OCI-LY7 (cell line): ENCODE measurements at places on chromosomes 1 and 21.

DNA sequence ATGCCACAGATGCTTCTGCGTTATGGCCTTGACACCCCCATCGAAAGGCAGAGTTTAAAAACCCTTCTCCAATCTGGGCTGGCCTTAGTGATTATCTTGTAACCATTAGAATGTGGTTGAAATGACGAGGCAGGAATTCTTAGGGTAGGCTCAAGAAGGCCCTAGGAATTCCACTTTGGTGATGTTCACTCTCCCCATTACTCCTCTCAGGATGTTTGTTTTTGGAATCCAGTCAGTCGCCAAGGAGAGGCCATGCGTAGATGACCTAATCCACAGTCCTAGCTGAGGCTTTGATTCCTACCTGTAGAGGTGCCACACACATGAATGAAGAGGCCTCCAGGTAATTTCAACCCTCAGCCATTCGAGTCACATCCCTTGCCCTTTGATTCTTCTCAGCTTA, 318.2 kb downstream of the NEGR1 start:
- no peak for DNase-seq

DNA sequence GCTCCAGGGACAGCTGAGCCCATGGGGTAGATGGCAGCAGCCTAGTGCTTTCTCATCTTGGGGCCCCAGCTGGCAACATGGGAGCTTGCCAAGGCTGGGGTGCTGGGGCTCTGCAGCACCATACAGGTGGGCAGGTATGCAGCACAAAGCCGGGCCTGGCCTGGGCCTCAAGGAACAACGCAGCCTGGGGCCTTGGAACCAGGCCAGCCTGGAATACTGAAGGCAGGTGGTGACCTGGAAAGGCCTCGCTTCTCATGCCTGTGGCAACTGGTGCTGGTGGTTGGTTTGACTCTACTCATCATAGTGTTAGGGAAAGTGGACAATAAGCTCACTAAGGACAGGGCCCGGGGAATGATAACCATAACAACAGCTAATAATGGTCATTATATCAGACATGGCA, 27.0 kb upstream of the SDHB start:
- no peak for DNase-seq

GRCh38 chr1:184298440-184299405, 88.1 kb upstream of the C1orf21 start:
- DNase-seq = no peak

- DNase-seq = no peak
Observed at GRCh38 chr1:170175041-170175440, 29.3 kb downstream of the NTMT2 start.

GRCh38 chr1:59132295-59132694, 164.6 kb upstream of the FGGY start:
- DNase-seq = no peak

- DNase-seq = no peak
Observed at GRCh38 chr1:78471890-78472620, 18.7 kb upstream of the PTGFR start.

- peak; percentile 20 for DNase-seq
Observed at GRCh38 chr21:44920694-44921604, at the start of gene ITGB2. ITGB2 (minus strand) TSS chr21:44920899; CDS start chr21:44910782, 10,117 bp downstream.

GRCh38 chr1:206679738-206680211, 4.9 kb upstream of the MAPKAPK2 start:
- DNase-seq = peak; percentile 90

DNA sequence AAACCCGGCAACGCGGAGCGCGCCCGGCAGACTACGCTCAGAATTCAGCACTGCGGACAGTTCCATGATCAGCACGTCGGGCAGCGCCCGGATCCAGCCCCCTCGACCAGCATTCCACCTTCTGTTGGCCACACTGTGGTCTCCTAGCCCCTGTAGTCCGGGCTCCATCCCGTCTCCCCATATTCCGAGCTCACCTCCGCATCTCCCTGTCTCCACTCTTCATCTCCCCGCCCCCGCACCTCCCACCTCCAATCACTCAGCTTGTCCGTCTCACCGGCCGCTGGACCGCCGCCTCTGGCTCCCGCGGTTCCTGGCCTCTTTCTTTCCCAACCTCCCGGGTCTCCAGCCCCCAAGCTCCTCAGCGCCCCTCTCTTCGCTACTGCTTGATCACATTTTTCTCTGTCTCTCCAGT, 500 bp downstream of the EPHA10 start:
- DNase-seq = peak; percentile 15

- DNase-seq = no peak
Observed at GRCh38 chr1:31064111-31064717, 1.3 kb downstream of the PUM1 start.

- DNase-seq = no peak
Observed at GRCh38 chr1:94951509-94952208, 24.7 kb upstream of the CNN3 start.

DNA sequence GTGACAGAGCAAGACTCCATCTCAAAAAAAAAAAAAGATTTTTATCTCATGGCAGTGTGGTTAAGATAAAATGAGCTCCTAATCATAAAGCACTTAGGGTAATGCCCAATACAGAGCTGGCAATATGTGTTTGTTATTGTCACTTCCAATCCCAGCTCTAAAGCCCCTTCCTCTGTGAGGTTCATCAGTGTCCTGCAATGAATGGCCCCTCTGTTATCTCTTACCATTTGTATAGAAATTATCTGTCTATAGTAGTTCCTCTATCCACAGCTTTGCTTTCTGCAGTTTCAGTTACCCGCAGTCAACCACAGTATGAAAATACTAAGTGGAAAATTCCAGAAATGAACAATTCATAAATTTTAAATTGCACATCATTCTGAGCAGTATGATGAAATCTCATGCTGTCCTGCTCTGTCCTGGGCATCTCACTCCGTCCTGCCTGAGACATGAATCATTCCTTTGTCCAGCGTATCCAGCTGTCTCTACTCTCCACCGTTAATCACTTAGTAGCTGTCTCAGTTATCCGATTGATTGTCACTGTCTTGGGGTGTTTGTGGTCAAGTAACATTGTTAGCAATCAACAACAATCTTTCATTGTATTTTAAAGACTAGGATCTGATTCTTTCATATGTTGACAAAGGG, 50.2 kb upstream of the DNAH14 start:
- DNase-seq = no peak

- DNase-seq = no peak
Observed at GRCh38 chr1:199813198-199813597, 214.3 kb upstream of the NR5A2 start.

GRCh38 chr1:114061121-114061830, 82.0 kb downstream of the OLFML3 start:
- DNase-seq = no peak

DNA sequence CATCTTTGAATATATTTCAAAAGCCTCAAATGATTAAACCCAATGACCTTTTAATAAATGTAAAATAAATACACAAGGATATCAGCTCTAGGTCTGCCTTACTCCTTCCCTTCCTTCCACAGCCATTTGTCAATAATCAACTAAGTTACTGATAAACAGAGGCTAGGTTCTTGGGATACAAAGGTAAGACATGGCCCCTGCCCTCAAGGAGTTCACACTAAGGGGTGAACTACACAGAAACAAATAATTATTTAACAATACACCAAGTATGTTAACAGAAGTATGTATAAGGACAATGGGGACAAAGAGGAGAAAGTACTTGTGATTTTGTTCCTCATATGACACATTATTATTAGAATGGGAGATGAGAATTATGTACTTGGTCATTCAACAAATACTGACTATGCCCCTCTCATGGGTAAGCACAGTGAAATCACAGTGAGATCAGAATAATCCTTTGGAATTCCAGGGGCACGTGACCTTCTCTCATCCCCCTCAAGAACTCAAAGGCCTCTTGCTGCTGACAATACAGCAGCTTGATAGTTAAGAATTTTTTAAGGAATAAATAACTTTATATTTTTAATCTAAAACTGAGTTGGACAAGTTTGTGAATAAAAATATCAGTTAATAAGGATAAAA, 40.2 kb downstream of the ATP1B1 start:
- no peak for DNase-seq

DNA sequence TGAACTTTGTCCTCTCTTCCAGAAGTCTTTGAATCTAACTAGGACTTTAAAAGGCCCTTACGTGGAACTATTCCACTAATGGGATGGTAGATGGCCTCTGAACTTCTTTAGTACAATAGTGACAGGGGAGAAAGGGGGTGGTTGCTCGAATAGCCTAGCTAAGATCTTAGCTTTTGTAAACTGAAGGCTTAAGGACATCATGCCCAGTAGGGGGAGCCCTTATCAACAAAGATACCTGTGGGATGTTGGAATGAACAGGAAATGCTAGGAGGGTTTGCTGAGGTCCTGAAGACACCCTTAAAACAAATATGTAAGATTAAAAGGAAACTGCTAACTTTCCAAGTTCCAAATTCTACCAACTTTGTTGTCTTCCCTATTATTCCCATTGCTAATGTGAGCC, 33.2 kb downstream of the NHLH2 start:
- peak; percentile 69 for DNase-seq

DNA sequence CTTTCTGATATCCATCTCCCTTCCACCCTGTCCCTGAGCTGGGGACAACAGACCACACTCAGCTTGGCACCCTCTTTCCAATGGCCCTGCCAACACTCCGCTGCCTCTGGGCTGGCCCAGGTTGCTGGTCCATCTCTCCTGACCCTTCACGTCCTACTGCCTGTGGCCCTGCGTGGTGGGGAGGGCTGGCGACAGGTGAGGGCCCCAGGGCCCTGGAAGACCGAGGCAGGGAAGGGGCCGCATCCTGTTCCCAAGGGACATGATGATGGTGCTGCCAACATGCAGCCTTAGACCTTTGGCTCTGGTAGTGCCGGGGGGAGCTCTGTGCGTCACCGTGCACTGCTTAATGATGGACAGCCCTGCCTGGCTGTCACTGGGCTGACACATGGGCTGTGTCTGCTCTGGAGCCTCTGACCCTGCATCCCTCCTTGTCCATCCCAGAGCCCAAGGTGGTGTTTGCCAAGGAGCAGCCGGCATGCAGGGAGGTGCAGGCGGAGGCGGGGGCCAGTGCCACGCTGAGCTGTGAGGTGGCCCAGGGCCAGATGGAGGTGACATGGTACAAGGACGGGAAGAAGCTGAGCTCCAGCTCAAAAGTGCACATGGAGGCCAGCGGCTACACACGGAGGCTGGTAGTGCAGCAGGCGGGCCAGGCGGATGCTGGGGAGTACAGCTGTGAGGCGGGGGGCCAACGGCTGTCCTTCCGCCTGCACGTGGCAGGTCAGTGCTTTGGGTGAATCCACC, 65.2 kb downstream of the OBSCN start:
- DNase-seq = no peak

DNA sequence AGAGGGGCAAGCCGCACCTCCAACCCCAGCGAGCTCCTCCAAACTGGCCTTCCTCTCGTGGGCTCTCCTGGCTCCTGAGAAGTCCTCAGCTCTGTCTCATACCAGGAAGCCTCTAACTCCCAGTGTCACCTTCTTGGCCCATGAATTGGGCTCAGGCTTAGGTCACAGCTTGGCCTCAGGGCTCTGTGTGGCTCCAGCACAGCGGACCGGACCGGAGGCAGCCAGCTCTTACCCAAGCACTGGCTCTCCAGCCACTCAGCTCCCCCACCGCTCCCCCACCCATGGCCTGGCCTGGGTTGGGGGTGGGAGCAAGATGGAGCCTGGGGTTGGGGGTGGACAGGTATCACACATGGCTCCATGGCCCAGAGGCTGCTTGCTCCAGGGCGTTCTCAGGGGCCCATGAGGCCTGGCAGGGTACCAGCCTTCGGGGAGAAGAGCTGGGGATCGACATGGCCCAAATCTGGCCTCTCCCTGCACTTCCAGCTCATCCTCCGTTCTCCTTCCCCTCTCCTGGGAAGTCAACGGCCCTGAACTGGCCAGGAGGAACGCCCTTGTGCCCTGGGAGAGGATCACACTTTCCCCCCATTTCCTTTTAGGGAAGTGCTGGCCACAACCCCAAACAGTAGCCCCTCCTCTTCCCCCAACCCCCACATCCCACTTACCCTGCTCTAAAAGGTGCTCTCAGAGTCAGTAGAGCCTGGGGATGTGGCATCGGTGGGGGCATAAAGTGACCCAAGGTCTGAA, 97.5 kb downstream of the CASZ1 start:
- no peak for DNase-seq

DNA sequence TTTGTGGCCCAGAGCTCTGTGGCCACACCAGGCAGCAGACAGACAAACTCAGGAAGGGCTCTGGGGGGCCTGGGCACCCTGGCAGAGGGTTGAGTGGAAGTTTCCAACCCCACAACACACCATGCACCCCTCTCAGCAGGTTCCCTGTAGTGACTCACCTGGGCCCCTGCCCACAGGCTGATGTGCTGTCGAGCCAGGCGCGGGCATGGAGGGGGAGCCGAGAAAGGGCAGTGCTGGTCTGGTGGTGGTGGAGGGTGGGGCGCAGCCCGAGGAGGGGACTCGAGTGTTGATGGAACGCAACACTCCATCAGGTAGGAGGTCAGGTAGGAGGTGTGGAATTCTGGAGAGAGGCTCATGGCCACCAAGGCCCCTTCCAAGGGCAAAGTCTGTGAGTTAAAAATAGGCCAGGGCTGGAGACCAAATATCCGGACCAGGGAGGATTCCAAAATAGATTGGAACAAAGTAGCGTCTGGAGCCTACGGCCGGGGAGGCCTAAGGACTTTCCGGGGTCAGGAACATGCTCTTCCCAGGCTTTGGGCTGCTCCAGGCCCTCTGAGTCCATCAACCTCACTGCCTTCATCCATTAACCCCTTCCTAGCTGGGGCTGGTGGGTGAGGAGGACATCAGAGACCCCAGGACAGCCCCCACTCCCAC, 191.5 kb upstream of the AJAP1 start:
- no peak for DNase-seq

- DNase-seq = no peak
Observed at GRCh38 chr1:22540337-22540736, 23.0 kb upstream of the EPHA8 start.

DNA sequence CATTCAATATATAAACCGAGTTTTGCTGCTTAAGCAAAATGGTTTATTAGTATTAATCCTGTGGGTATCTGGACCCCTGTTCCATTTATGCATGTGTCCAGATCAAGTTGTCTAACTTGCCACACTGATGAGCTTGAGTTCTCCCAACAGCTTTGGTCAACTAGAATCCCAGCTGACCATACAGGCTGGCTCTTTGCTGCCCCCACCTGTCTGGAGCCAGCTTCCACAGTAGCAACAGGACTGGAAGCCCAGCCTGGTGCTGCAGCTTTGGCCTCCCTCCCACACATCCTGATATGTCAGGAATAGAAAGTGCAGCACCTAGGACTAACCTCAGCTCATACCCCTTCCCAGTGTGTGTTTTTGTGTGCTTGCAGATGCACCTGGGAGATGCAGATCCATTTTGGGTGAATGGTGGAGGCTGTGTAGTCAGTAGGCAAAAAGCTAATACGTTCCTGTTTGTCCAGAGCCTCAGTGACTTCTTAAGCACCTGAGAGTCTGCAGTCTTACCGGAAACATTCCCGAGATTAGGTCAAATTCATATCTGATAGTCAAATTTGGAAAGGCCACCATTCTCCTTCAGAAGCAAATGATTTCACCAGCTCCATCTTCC, 40.9 kb upstream of the BEND5 start:
- peak; percentile 60 for DNase-seq
